ENCODE measurements at places on chromosomes 4 and X.

DNA sequence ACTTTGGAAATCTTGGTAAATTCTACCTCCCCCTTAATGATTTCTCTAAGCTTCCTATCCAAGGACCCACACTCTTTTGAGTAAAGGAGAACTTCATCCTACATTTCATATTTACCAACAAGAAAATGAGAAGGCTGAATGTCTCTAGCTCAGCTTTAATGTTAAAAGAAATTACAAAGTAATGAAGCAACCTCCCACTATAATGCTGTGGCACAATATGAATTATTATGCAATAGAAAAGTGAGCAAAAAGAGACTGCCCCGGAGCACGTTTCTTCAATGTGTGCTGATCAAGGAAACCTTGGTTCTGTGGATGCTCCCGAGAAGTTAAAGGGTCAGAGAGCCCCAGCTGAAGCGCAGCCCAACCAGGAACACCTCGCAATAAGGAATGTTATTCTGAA lies 9.1 kb upstream of the TBC1D1 start:
- DNase-seq, result no peak

GRCh38 chr4:76526585-76526990 lies 91.6 kb downstream of the SHROOM3 start:
- peak; percentile 24 for DNase-seq

- no peak for DNase-seq
These were observed 8.2 kb downstream of the LYAR start for GRCh38 chr4:4281787-4282186.

- DNase-seq, result no peak
These were observed 9.3 kb downstream of the LCORL start for GRCh38 chr4:18012134-18012806.

GRCh38 chrX:132623300-132623699 lies 134.5 kb upstream of the MBNL3 start:
- DNase-seq, result no peak

GRCh38 chr4:173666-174314 lies 49.5 kb downstream of the ZNF718 start:
- DNase-seq, result peak; percentile 28

- DNase-seq, result no peak
These were observed 156.8 kb downstream of the GRXCR1 start for GRCh38 chr4:43049326-43049725.

- DNase-seq, result no peak
These were observed 85.4 kb downstream of the AFAP1 start for GRCh38 chr4:7854216-7854615.

GRCh38 chrX:40403757-40404156 lies 177.0 kb upstream of the ATP6AP2 start:
- no peak for DNase-seq

DNA sequence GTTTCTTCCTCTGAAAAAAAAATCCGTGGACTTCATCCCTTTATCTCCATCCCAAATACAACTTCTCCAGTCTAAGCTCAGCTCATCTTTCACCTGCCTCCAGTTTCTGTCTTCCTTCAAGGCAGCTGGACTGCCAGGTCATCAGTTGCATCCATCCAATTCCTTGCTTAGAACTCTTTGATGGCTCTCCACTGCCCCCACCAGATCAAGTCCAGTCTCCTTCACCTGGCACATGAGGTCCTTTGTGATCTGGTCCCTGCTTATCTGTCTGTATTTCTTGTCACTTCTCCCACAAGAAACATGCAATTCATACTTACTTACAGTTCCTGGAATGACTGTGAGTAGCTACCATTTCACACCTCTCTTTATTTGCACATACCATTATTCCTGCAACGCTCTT lies 33.8 kb downstream of the OTUD6A start:
- DNase-seq, result peak; percentile 21

GRCh38 chr4:52407545-52407944 lies 251.6 kb downstream of the USP46 start:
- no peak for DNase-seq

- DNase-seq, result no peak
These were observed 23.6 kb downstream of the EIF4E start for GRCh38 chr4:98905297-98905696.

GRCh38 chr4:137032222-137032621 lies 500.1 kb downstream of the PCDH18 start:
- no peak for DNase-seq

DNA sequence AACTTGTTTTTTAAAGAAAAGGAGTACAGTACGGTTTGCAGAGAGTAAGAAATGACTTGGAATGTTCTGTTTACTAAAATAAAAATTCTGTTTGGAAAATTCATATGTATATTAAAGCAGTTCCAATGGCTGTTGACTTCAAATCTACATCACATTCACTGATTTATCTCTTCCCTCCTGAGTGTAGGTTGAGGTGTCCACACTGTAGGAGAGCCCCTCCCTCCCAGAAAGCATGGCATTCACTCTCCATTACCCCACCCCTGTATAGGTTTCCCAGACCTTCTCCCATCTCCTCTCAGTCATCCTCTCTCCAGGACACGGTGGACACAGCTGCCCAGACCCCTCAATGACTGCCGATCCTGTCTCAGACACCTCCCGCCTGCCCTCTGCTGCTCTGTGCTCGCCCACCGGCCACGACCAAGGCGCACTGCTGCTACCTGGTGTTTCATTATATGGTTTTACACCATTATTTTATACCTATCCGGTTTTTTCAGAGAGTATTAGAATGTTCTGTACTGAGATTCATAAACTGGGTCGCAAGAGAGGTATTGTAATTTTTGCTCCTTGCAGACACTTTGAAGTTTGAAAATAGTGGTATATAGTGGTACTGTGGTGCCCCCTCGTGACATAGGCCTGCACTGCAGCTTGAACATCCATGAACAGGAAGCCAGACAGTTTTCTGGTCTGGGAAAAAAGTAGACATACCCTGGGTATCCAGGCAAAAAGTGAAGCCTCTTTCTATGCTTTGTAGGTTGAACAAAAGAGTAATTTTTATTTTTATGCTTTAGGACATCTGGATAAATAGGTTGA lies 38.8 kb upstream of the BEX4 start:
- peak; percentile 40 for DNase-seq
